ENCODE measurements at places on chromosomes 16 and 17.

- DNase-seq, result no peak
Measured at GRCh38 chr17:79996291-79996690, 39.4 kb downstream of the TBC1D16 start.

DNA sequence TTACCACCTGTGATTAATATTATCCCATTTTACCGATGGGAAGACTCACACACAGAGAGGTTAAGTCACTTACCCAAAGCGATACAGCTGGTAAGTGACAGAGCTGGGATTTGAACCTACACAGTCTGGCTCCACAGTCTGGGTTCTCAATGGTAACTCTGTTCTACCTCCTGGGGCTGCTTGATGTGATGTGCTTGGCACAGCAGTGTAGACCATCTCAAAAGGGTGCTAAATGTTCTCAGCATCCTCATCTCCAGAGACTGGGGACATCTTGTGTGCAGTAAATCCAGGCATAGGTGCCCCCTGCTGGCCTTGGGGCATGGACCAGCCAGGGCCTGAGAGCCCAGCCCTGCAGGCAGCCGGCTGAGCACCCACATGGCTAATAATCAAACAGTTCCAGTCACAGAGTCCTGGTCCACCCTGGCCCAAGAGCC is 15.4 kb upstream of the KATNB1 start:
- DNase-seq, result no peak

- no peak for DNase-seq
Measured at GRCh38 chr17:2055292-2056205, 646 bp downstream of the HIC1 start.

- DNase-seq, result no peak
Measured at GRCh38 chr17:56594320-56595107, 1.0 kb downstream of the NOG start.

DNA sequence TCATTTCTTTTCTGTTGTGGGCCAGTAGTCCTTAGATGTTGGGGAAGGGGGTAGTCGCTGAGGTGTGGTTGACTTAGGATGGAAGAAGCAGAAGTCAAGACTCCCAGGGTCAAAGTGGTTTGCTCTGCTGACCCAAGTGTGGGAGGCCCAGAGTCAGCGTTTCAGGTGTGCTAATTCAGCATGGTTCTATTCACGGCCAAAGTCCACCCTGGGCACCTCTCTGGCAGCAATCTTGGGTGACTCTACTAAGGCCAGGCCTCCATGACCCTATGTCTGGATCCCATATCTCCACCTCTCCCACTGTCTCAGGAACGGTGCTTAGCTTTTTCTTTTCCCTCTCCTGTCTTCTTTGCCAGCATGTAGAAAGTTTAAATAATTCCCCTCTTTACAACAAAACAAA is 32.9 kb downstream of the MAPT start:
- DNase-seq, result no peak

DNA sequence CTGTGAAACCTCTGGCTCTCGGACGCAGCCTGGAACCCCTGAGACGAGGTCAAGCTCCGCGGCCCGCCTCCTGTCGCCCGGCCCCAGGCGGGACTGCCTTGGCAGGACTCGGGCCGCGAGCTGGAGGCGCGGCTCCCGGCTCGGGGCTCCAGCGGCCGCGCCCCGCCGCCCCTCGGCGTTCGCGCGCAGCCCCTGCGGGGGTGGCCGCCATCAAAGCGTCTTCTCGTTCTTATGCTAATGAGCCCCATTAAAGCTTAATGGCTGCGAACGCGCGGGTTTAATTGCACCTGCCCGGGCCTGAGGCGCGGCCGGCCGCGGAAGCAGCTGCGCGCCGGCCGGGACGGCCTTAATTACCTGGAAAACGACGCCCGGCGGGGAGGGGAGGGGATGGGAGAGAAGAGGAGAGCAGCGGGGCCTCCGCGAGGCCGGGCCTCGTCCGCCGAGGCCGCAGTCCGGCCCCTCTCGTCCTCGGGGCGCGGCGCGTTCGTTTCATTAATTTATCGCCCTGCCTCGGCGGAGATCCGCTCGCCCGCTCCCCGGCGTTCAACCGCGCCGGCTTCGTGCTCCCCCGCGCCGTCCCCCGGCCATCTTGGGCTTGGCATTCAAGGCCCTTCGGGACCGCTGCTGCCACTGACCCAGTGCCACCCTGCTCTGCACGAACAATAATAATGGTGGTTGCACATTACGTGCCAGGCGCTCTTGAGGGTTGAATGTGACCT is 19.2 kb downstream of the RAI1 start:
- DNase-seq, result no peak
